NCI-H187 treated with DMSO at 0.1 percent for 48 hours (cell line): ENCODE measurements at places on chromosomes 13 and 19.

- DNase-seq = no peak
Measured at GRCh38 chr19:45824531-45825262, 9.6 kb upstream of the RSPH6A start.

DNA sequence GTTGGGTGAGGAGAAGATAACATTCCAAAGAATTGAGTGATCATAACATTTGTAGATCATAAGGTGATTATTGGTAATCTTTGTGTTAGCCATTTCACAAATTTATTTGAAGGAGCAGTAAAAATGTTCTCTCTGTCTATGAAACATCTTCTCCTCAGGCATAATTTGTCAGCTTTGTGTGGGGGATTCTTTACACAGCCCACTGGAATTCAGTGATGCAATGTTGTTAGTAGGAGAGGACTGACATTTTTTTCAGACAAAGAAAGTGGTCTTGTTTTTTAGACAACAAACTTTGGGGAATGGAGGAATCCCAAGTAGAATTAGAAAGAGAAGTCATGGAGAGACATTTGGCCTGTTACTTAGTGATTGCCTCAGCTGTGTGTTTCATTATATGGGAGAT lies 100.3 kb downstream of the ITGBL1 start:
- no peak for DNase-seq

GRCh38 chr13:112558696-112559418 lies 29.1 kb downstream of the TUBGCP3 start:
- no peak for DNase-seq

DNA sequence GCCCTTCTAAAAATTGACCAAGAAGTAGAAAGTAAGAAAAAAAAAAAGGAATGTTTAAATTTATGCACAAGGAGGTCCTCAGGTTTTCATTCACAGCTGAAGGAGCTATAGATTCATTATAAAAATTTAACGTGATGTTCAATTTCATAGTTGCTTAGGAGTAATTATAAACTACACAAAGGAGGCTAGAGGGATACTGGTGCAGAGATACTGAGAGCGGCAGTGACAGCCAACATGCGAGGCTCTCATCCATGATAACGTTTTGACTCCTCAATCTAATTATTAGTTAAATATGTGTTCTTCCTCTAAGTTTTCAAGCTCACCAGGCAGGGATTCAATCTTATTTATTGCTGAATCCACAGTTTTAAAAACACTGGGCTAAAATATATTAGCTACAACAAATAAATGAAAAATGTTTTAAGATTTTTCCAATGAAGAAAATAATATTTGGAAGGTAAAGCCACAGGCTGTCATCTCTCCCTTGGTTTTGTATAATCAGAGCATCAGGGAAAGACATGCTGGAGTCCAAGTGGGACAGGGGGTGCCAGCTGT lies 49.8 kb upstream of the TRPC4 start:
- DNase-seq = no peak

GRCh38 chr13:114121496-114122126 lies 10.8 kb downstream of the RASA3 start:
- DNase-seq = no peak

GRCh38 chr13:40056898-40057619 lies 401.6 kb downstream of the COG6 start:
- DNase-seq = no peak

- no peak for DNase-seq
Measured at GRCh38 chr13:92346046-92346445, 880.6 kb upstream of the GPC6 start.

- no peak for DNase-seq
Measured at GRCh38 chr19:1243768-1244692, 2.5 kb downstream of the ATP5F1D start.

GRCh38 chr13:70987043-70987442 lies 878.8 kb upstream of the KLHL1 start:
- no peak for DNase-seq

DNA sequence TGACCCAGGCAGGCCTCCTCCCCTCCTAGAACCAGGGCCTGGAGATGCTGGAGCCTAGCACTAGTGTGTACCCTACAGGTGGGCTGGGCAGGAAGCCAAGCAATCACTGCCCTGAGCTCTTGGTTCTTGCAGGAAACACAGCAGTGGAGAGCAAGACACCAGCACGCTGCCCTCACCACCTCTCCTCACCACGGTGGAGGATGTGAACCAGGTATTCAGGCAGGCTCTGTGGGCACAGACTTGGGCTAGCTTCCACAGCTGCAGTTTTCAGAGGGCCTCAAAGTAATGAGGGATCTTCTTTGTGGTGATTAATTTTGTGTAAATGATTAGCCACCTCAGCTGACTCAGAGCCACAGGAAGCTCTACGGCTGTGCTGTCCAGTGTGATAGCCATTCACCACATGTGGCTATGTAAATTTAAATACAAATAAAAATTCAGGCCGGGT lies 13.6 kb upstream of the GPI start:
- no peak for DNase-seq

- no peak for DNase-seq
Measured at GRCh38 chr19:4694211-4694987, 24.3 kb upstream of the MYDGF start.

DNA sequence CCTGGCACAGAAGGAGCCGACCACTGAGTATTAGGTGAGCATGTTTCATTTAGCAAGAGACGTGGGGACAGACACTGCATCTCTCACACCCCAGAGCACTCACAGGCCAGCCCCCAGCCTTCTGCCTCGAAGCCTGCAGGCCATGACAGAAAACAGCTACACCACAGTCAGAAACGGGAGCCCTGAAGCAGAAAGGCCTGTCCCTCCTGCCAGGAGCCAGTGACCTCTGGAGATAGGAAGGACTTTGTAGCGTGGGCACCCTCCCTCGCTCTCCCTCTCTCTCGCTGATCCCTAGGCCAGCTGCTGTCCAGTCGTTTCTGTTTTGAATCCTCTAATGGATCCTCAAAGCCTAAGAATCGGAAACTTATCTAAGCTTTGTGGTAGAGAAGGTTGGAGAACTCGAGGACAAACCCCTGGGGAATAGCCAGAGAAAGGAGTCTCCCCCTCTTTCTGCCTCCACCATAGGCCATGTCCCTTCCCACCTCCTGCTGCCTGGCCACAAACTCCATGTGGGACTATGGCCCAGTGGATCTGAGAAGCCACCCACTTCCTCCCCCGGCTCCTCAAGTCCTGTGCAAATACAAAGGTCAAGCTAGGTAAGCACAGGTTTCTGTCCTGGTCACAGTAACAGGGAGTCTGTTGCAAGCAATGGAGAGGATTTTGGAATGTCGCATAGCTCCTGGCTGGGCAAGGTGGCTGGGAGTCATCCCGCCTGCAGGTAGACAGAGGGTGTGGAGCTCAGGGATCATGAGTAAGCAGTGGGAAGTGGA lies 95.1 kb downstream of the NUFIP1 start:
- DNase-seq = no peak

DNA sequence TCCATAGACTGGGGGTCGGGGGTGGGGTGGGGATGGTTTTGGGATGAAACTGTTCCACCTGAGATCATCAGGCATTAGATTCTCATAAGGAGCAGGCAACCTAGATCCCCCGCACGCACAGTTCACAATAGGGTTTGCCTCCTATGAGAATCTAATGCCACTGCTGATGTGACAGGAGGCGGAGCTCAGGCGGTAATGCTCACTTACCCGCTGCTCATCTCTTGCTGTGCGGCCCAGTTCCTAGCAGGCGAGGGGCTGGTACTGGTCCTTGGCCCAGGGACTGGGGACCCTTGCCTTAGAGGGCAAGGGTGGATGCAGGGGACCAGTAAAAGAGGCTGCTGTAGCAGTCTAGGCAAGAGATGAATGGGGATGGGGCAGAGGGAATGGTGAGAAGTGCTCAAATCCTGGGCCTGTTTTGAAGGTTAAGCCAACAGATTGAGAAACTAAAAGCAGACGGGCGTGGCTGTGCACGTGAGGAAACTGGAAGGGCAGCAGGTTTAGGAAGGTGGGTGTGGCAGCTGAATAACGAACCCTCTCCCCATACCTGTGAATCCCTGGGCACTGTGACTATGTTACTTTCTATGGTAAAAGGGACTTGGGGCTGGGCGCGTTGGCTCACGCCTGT lies 1.5 kb upstream of the ERICH4 start:
- DNase-seq = no peak

DNA sequence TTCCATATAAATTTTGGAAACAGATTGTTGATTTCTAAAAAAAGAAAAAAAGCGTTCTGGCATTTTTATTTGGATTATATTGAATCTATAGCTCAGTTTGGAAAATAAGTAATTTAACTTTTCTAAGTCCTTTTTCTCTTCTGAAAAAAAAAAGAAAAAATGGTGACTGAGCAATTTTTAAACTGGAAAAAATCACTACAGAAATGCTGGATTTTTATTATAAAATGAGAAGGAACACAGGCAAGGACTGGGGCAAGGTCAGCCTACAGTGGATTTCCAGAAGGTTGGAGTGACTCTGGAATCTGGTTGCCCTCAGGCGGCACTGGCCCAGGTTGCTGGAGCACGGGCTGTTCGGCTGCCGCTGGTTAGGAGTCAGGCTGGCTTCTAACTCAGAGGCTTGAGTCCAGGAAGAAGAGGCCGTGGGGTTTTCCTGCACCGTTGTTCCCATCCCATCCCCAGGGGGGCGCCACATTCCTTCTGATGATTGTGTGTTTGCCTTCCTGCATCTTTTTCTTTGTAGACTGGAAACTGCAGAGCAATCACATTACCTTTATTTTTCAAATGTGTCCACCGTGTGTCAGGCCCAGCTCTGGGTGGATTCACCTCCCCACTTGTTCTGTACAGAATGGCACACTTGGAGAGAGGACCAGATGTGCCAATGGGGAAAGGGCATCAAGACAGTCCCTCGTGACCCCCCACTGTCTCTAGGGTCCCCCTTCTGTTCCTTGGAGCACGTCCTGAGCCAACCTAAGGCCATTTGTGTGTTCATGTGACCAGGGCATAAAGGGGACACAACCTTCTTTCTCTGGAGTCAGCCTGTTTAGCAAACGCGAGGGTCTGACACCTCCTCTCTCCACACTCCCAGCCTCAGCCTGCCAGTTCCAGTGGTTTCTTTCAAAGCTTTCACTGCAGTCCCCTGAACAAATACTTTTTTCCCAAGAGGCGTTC lies 44.5 kb upstream of the GTF3A start:
- DNase-seq = no peak

DNA sequence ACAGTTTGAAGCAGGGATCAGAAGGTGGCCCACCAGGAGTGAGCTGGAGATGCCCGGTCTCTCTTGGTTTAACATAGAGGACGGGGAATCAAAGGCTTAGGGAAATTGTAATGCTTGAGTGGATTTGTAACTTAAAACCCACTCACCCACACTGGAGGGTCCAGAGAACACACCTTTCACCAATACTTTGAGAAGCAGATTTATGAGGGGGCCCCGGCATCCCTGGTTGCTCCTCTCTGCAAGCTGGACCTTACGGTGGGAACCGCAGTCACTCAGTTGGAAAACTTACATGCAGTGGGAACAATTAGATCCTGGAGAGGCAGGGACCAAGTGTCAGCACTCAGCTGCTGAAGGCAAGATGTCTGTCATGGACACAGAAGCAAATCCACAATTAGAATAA lies 20.5 kb downstream of the PPP5C start:
- no peak for DNase-seq

- DNase-seq = no peak
Measured at GRCh38 chr13:61149331-61149730, 266.3 kb downstream of the PCDH20 start.

DNA sequence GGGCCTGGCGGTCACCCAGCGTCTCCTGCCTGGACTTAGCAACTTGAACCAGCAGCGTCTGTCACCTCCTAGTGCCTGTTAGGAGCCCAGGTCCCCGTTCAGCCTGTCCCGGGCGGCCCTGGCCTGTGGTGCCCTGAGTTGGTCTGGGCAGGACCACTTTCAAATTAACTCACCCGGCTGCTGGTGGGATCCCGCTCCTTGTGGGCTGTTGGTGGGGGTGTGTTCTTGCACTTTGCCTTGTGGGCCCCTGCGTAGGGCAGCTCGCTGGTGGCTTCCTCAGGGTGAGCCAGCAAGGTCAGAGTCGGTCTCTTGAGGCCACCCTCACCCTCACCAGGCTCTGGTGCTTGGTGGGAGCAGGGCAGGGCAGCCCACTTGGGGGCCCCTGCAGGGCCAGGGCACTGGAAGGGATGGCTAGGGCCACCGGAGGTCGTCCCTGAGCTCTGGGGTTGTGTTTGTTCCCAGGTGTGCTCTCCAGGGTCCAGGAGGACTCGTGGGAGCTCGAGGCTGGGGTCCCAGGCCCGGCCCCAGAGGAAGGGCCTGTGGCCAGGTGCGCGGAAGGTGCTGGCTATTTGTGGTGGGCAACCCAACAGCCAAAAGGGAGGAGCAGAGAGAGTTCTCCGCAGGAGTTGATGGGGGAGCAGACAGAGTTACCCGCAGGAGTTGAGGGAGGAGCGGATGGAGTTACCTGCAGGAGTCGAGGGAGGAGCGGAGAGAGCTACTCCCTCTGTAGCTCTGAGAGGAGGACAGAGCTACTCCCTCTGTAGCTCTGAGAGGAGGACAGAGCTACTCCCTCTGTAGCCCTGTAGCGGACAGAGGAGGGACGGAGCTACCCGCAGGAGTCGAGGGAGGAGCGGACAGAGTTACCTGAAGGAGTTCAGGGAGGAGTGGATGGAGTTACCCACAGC lies 16.9 kb downstream of the TFDP1 start:
- DNase-seq = no peak

- DNase-seq = no peak
Measured at GRCh38 chr19:3269916-3270671, 45.6 kb downstream of the CELF5 start.

DNA sequence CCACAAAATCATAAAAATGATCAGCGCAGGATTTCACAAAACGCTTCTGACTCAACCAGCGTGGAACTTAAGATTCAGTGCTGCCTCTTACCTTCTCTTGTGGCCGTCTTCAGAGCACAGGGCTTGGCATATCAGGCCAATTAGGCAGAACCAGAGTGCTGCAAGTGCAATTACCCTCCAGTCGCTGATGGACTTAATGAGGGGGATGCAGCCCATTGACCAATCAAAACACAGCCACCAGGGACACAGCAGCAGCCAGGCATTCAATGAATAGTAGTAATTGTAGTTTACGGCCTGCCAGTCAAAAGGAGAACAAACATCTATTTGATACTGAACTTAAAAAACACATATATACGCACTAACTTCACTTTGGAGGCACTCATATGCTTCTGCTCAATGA lies 38.2 kb downstream of the TMTC4 start:
- DNase-seq = no peak

GRCh38 chr19:17778251-17778967 lies 16.5 kb upstream of the B3GNT3 start:
- DNase-seq = no peak
